Posterior cingulate gyrus (tissue), 11 donors: ENCODE measurements at places on chromosomes 3 and 15.
A peak's percentile ranks its signal among the peaks of the same experiment; 100 is the strongest.

GRCh38 chr3:134857356-134857755, 62.3 kb downstream of the EPHB1 start:
- no peak for DNase-seq

- no peak for DNase-seq
These were observed 13.2 kb upstream of the TIPARP start for GRCh38 chr3:156661155-156661554.

- DNase-seq: no peak
These were observed 38.4 kb downstream of the RFX7 start for GRCh38 chr15:56205061-56205876.

DNA sequence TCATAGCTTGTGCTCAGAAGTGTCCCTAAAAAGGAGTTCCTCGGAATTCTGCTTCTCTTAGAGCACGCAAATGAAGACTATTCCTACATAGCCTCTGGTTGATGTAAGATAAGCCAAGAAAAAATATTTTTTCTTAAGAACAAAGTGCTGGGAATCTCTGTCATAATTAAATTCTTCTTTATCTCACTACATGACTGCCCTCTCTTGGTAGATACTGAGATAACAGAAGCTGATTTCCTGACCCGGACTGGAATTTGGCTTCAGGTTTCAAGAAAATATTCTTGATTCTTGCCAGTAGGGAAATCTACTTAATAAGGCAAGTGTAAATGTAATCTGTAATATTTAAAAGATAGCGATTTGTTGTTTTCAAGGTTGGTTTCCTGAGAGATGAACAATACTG, 31.3 kb upstream of the SETMAR start:
- no peak for DNase-seq

DNA sequence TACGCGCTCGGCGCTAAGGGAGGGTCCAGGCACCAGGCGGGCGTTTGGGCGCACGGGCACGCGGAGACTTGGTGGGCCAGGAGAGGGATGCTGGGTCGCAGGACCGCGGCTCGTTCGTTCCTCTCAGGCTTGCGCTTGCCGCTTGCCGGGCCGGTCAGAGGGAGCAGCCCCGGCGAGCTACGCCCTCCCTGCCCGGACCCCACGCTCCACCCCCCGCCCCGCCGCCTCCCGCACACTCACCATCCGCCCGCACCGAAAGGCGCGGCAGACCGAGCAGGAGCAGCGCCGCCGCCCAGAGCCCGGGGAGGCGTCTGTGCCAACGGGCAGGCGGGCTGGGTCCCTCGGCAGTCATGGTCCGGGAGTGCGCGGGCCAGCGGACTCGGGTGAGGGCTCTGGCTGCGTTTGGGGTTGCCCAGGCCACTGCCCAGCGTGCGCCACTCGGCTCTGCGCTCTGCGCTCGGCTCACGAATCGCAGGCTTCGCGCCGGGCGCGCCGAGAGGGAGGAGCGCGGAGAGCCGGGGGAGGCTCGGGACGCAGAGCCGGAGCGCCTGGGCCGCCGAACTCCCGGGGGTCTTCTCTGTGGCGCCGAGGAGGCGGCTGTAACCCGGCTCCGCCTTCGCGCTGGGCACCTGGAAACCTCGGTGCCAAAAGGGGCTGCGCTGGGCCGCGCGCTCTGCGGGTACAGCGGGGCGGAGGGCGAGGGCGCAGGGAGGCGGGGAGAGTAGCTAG, at the start of gene SUSD5:
TSS of gene SUSD5 (minus strand) at position 365 of the 729 bp plus-strand sequence. CDS start at position 352, 13 bp downstream.
- peak; percentile 82 for DNase-seq

DNA sequence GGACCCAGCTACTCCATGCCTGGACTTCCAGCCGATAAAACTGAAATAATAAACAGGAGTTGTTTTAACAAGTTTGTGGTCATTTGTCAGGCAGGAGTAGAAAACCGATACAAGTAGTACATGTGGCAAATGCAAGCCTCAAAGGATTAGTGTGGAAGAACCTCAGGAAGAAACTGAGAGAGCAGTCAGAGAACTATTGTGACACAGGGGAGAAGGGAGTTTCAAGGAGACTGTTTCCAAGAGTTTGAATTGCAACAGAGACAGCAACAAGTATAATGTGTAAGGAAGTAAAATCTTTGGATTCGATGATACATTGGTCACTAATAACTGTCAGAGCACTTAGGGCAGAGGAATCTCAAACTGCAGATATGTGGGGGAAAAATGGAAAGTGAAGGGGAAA, 450.6 kb upstream of the ARHGEF26 start:
- DNase-seq: no peak

GRCh38 chr15:69648775-69649735, 196.4 kb downstream of the RPLP1 start:
- DNase-seq: no peak

GRCh38 chr3:56613016-56613415, 56.0 kb downstream of the CCDC66 start:
- no peak for DNase-seq

GRCh38 chr3:111545349-111545748, 3.4 kb downstream of the CD96 start:
- no peak for DNase-seq

- peak; percentile 75 for DNase-seq
These were observed 26.2 kb upstream of the ARL8B start for GRCh38 chr3:5095886-5096285.

DNA sequence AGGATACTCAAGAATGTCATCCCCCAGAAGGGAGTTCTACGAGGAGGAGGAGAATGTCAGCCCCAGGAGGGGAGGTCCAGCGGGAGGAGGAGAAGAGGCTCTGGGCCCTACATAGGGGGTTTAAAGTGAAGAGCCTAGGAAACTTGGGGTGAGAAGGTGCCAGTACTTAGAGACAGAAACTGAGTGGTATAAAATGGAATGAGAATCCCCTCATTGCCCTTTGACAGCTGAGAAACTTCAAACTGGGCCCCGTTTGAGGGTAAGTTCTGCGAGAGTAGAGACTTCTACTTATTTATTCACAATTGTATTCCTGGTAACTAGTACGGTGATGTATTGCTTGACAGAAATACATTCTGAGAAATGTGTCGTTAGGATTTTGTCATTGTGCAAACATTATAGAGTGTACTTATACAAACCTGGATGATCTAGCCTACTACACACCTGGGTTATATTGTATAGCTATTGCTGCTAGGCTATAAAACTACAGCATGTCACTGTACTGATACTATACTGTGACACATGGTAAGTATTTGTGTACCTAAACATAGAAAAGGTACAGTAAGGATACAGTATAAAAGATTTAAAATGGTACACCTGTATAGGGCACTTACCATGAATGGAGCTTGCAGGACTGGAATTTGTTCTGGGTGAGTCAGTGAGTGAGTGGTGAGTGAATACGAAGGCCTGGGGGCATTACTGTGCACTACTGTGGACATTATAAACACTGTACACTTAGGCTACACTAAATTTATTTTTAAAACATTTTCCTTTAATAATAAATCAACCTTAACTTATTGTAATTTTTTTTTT, 62.0 kb downstream of the TSC22D2 start:
- no peak for DNase-seq

DNA sequence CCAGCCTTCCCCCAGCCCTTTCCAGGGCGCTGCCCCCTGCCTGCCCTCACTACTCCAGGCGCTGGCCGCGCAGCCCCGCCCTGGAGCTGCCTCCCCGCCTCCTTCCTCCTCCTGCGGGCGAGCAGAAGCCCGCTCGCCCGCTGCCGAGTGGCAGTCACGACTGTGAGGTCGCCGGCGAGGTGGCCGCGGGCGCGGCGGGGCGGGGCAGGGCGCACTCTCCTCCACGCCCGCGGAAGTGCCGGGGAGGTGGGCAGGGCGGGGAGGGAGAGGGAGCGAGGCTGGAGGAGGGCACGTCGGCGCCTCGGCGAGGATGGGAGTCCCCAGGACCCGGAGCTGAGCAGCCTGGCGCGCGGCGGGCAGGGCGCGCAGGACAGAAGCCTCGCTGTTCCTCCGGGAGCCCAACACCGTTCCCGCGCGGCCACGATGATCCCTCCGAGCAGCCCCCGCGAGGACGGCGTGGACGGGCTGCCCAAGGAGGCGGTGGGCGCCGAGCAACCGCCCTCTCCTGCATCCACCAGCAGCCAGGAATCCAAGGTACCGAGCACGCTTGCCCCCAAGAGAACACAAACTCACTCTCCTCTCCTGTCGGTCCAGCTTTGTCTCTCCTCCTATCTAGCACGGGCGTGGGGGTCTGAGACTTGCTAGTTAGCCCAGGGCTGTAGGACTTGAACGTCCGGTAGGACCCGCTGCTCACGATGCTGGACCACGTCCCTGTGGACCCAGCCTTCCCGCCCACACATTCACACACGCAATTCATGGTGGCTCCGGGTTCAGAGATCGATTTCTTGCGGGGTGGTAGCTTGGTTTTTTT, at the start of gene STAC:
TSS of gene STAC (plus strand) at position 284 of the 811 bp plus-strand sequence. CDS start at position 424, 140 bp downstream.
- DNase-seq: no peak

DNA sequence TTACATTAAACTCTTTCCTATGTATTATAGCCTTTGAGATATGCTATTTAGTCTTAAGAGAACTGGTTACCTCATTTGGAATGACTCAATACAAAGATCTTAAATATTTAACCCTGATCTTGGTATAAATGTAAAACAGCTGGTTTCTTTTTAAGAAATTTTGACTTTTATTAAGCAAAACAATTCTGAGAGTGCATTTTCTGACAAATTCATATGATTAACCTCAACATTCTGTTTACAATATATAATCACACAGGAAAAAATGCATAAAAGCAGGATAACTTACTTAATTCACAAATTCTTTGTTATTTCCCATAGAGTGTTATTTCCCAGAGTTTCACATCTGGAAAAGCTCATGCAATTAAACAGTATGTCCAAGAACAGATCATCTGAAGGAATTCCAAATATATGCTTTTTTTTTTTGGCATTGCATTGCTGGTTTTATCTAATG, 400.4 kb upstream of the THBS1 start:
- no peak for DNase-seq

DNA sequence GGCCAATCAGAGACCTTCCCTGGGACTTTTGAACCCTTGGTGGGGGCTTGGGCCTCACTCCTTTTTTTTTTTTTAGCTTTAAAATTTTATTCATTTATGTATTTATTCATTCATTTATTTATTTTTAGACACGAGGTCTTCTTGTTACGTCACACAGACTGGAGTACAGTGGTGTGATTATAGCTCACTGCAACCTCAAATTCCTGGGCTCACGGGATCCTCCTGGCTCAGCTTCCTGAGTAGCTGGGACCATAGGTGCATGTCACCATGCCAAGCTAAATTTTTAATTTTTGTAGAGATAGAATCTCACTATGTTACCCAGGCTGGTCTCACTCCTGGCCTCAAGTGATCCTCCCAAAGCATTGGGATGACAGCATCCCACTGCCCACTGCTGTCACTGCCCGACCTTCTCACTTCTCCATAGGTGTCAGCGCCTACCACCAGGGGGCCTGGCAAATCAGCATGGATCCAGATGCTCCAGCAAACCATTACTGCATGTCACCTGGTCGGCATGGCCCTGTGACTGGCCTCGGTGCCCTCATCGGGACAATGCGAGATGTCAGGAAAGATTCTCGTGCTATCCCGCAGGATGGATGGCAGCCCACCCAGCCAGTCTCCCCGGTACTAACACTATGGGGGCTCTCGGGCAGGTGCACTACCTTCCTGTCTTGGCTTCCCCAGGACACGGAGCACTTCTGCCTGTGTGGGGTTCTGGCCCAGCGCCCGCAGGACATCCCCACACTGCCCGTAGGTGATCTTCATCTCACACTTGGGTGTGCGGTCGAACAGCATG, 3.0 kb downstream of the MYL3 start:
- DNase-seq: no peak

- no peak for DNase-seq
These were observed 175.6 kb downstream of the AKAP13 start for GRCh38 chr15:85555875-85556617.

- no peak for DNase-seq
These were observed 331.5 kb upstream of the SLCO3A1 start for GRCh38 chr15:91521996-91522395.

- no peak for DNase-seq
These were observed 25.3 kb upstream of the TM4SF4 start for GRCh38 chr3:149449182-149449581.

- DNase-seq: no peak
These were observed 162.7 kb downstream of the RAB11A start for GRCh38 chr15:66032006-66032405.

- no peak for DNase-seq
These were observed 12.8 kb upstream of the ARRDC4 start for GRCh38 chr15:97947465-97948260.

- no peak for DNase-seq
These were observed 20.1 kb downstream of the CCDC13 start for GRCh38 chr3:42752961-42753360.

DNA sequence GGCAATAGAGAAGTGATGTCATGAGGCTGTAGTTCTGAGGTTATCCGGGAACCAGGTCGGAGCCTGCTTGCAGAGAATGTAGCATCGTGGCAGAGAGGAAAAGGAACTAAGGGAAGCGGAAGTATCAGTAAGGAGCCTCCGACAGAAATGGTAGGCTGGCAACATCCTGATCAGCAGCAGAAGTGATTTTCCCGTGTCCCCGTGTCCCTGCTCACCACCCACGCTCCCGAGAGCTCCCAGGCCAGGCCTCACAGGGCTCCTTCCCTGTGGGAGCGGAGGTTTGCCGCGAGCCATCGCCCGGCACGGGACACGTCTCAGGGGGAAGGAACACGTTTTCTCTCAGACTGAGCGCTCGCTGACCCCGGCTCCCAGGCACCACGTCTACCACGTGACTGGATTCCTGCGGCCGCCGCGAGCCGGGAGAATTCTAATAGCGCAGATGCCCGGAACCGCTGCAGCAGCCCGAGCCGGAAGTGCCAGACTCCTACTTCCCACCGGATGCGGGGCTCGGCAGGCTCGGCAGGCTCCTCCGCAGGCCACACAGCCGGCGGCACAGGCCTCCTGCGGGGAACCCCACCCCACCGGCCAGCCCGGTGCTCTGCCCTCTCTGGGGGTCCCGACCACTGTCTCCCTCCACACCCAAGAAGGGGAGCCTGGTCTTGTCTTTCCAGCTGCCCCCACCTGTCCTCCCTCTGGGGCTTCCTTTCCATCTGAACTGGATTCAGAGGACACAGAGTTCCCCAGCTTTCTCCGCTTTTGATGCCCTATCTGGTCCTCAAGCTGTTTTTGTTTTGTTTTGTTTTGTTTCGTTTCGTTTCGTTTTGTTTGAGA, 99.3 kb downstream of the BDH1 start:
- peak; percentile 98 for DNase-seq

- no peak for DNase-seq
These were observed 175.6 kb downstream of the SMAD6 start for GRCh38 chr15:66877477-66878271.
